ENCODE measurements at places on chromosomes 11 and 22.

GRCh38 chr11:79043726-79044125, 397.1 kb downstream of the TENM4 start:
- DNase-seq = no peak

GRCh38 chr22:27808451-27809225, 7.1 kb upstream of the MN1 start:
- DNase-seq = no peak

GRCh38 chr11:132862137-132862536, 670.2 kb downstream of the OPCML start:
- no peak for DNase-seq

- DNase-seq = no peak
These were observed 57.6 kb upstream of the NECTIN1 start for GRCh38 chr11:119786431-119787073.

- no peak for DNase-seq
These were observed 2.1 kb downstream of the ARHGAP42 start for GRCh38 chr11:100689141-100689540.

- no peak for DNase-seq
These were observed 21.3 kb downstream of the IZUMO1R start for GRCh38 chr11:94325681-94326080.

- DNase-seq = no peak
These were observed 13.4 kb upstream of the TPCN2 start for GRCh38 chr11:69035150-69035945.

DNA sequence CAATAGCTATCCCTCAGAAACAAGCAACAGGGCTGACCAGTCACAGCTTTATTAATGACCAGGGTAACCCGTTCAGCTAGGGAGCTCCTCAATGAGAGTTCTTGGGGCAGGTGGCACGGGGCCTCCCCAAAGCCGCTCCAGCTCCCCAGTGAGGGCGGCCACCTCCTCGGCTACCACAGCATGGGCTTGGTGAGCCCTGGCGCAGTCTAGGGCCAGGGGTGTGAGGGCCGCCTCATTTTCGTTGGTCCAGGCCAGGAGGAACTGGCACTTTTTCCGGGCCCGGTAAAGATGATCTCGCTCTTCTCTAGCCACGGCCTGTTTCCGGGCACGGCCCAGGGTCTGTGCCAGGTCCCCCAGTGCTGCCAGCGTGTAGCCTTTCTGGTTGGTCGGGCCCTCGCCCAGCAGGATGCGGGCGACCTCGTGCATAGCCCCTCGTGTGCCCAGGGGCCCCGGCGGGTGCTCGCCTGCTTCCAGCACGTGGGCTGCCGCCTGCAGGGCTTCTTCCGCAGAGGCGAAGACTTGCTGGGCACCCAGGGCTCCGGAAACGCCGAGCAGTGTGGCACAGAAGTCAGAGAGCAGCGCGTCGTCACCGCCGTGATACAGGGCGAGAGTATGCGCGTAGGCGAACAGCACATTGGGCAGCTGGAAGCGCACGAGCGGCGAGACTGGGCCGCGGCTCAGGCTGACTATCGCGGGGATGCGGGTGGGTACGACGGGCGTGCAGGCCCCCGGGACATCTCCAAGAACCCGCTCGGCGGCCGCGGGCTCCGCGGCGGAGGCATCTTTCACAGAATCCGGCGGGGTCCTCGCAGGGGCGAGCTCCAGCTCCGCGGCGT, 913 bp downstream of the ZNHIT2 start:
- no peak for DNase-seq

DNA sequence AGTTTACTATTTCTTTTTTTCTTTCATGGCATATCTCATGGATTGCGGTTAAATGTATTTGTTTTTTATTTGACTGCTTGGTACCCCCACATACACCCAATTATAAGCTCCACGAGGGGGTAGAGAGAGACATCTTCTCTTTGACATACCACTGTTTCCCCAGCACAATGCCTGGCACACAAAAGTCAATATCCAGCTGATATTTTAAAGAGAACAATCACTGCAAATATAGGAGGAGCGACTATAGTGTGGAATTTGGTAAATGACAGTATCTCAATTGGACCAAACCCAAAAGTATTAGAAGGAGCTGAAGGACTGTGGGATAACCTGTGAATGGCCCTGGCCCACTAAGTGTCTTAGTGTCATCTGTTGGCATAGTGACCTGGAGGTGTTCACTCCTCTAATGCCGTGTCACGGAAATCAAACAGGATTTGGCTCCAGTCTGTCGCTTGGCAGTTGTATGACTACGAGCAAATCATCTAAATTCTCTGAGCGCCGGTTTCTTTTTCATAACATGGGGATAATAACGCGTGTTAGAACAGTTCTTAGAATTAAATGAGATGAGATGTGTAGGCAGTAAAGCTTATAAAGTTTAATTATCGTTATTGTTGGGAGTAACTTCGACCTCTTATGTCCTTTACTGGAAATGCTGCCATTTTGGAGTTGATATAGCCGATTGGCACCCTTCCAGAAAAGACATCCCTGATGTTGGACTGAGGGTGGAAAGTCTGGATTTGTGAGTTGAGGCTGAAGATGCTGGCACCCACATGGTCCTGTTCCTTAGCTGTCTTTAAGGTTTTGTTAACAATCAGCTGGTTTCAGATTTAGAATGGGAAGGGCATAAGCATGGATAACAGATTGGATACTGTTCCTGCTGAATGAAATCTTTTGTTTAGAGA, 144.5 kb downstream of the DBX1 start:
- no peak for DNase-seq

DNA sequence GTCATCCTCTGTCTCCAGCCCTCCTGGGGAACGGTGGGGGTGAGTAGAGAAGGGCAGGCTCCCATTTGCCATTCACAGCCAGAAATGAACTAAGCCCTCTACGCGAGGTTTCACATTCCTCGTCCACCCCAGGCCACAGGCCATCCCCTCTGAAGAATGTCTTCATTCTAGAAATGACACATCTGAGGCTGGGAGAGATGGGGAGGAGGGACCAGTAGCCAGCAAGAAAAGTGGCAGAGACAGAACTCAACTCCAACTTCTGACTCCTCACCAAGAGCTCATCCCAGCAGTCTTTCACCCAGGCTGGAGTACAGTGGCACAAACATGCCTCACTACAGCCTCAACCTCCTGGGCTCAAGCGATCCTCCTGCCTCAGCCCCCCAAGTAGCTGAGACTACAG, 3.4 kb downstream of the CTSF start:
- DNase-seq = no peak

- no peak for DNase-seq
These were observed 71.4 kb downstream of the EFCAB6 start for GRCh38 chr22:43740587-43741270.

- no peak for DNase-seq
These were observed 19.8 kb upstream of the OOSP1 start for GRCh38 chr11:59918480-59918879.

- no peak for DNase-seq
These were observed 7.8 kb upstream of the STIP1 start for GRCh38 chr11:64178203-64178602.

GRCh38 chr11:77073328-77074001, 6.7 kb downstream of the CAPN5 start:
- no peak for DNase-seq

DNA sequence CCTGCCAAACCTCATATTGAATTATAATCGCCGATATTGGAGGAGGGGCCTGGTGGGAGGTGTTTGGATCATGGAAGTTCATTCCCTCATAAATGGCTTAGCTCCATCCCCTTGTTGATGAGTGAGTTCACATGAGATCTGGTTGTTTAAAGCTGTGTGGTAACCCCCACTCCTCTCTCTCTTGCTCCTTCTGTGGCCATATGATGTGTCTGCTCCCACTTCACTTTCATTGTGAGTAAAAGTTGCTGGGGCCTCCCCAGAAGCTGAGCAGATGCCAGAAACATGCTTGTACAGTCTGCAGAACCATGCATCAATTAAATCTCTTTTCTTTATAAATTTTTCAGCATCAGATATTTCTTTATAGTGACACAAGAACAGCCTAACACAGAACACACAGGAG, 929.0 kb upstream of the FAT3 start:
- DNase-seq = no peak

DNA sequence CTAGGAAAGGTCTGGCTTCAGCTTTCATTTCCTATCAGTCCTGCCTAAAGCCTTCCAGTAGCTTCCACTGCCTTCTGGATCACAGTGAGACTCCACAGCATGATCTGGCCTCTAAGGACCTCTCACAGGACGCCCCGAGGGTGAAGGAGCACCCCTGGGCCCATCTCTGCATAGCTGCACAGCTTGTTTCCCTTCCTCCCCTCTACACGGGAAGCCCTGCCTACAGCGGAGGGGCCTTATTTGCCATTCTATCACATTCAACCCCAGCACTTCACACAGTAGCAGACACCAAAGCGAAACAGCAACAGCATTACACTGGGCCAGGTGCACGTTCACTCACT, 162.3 kb upstream of the GRK3 start:
- DNase-seq = no peak

DNA sequence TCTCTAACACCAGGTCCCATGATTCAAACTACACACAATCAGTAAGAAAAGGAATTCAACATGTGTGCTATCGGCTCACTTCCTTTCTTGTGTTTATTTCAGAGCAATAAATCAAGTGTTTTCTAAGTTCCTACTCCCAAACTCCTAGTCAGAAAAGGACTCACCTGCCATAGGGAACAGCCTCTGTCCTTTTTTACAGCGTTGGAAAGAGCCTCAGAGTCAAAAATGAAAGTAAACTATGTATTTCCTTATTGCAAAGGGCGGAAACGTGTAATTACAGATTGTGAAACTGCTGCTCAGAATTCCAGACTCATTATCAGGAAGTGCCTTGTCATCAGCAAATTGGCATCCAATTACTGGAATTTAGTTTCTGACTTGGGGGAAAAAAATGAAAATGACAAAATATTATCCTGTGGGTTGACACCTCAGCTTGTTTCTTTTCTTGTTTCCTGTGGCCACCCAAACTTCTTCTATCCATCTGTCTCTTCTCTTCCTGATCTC, at the start of gene CASP4:
Gene CASP4 (minus strand): TSS at position 220 of the 501 bp plus-strand sequence. CDS start 49 bp downstream, at position 171.
- DNase-seq = no peak

DNA sequence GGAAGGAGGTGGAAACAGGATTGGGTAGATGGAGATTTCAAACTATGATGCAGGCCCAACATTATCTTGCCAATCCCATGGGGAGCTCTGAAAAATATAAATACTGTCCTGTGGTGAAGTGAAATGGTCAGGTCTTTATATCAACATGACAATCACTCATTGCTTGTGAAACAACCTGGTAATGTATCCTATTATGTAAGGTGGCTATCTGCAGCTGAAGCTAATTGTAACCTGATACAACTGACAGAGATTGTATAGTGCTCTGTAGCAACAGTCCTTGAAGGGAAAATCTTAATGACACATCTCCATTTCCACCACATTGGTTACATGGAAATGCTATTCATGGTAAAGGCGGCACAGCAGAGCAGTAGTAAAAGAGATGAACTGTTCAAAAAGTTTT, 20.7 kb upstream of the CHORDC1 start:
- DNase-seq = no peak

- DNase-seq = no peak
These were observed 71.9 kb upstream of the RRM1 start for GRCh38 chr11:4022669-4023068.

GRCh38 chr22:27377501-27378295, 423.9 kb downstream of the MN1 start:
- no peak for DNase-seq

DNA sequence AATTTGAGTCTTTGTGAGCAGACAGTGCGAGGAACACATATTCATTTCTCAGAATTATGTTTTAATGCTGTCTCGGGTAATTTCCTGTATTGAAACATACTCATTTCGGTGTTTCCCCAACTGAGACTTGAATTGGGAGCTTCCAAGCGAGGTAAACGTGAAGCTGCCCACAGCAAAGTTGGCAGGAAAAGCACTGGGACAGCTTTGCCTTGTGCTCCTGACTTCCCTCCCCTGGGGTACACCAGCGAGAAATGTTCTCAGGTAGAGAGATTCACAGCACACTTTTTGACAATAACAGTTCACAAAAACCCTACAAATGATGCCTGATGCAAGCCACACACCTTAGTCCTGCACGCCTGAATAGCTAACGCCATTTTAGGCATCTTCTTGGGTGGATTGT, 3.1 kb downstream of the HTR3B start:
- DNase-seq = no peak

GRCh38 chr11:121109916-121110586, 9.0 kb downstream of the TECTA start:
- no peak for DNase-seq

DNA sequence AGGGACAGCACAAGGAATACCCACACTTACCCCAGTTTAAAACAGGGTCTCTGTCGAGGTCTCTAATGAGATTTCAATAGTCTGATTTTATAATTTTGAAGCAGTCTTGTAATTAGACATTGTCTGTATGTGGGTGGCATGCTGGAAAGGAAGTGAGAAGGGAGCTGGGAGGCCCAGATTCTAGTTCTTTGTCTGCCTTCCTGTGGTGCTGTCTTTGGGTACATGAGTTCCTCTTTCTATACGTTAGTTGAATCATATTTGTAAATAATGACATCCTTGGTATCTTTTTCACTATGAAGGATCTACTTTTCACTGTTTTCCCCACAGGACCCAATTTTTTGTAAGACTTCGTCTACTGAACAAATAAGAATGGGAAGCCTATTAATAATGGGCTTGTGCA, 42.0 kb upstream of the TENM4 start:
- no peak for DNase-seq

DNA sequence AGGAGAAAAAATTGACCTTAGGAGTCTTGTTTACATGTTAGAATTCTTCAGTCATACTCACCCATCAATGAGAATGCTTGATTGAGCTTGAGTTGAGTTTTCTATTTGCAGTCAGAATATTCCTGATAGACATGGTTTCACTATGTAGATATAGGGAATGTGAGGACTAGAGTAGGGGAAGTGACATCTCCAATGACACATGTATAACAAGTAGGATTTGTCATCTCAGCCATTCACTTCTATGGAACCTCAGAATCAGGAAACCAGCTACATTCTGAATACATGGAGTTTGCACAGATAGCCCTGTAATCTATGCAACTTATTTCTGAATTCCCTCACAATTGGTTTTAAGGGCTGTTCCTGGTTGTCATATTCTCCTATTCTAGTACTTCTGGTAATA, 20.1 kb upstream of the OR9Q1 start:
- DNase-seq = no peak

GRCh38 chr11:45659031-45659817, 6.2 kb downstream of the CHST1 start:
- DNase-seq = no peak

- DNase-seq = no peak
These were observed 11.6 kb downstream of the PHLDB1 start for GRCh38 chr11:118618991-118619375.

DNA sequence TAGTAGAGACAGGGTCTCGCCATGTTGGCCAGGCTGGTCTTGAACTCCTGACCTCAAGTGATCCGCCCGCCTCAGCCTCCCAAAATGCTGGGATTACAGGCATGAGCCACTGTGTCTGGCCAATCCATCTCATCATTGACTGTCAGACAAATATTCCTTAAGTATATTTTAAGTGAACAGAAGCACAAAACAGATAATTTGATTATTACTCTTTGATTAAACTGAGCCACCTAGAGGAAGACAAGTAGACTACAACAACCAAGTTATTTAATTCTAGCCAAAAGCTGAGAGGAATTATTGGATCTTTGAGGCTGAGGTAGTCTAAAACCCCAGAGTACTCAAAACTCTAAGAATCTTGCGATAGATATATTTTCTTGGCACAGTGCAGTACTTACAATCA, 1.2 kb downstream of the ACRV1 start:
- DNase-seq = no peak

- DNase-seq = no peak
These were observed 16.9 kb upstream of the RAC2 start for GRCh38 chr22:37260901-37261336.
